ENCODE measurements at places on chromosomes 1 and 21.

DNA sequence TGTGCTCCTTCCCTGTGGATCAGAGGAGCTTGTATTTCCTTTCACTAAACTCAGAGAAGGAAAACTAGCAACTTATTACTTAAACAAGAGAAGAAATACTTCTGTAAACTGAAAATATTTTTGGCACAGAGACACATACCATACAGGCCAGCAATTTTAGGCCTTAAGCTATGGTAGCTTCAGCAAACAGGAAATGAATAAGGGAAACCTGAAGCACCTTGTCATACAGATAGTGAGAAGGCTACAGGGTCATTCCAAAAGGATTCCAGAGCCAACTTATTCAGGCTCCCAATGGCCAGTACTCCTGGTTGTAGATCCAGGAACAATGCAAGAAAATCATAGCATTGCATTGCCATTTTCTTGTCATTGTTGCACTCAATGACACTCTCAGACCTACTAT, 9.1 kb upstream of the KYAT3 start:
- no peak for DNase-seq

DNA sequence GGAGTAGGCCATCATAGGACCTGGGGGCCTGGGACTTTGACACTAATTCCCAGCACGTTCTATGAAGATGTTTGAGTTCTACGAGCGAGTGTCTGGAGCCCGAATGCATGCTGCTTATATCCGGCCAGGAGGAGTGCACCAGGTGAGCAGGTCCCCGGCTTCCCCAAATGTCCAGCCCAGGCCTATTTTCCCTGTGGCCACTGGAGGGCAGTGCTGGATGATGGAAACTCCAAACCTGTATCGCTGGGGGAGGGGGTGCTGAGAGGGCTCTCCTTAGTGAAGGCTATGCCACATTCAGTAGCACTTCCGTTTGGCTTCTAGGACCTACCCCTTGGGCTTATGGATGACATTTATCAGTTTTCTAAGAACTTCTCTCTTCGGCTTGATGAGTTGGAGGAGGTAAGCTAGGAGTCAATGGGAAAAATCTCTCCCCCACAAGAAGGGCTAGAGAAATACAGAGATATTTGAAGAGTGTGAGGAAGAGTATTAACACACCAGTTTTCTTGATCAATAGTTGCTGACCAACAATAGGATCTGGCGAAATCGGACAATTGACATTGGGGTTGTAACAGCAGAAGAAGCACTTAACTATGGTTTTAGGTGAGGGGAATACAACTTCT, 5.2 kb upstream of the FCER1G start:
- peak; percentile 70 for DNase-seq

- no peak for DNase-seq
Measured at GRCh38 chr1:217048104-217048707, 325.0 kb upstream of the ESRRG start.

- DNase-seq = no peak
Measured at GRCh38 chr1:201686714-201687455, 142.1 kb upstream of the IPO9 start.

- DNase-seq = no peak
Measured at GRCh38 chr1:159239551-159240220, 35.0 kb downstream of the ACKR1 start.

- DNase-seq = peak; percentile 55
Measured at GRCh38 chr1:24536391-24536840, 19.5 kb upstream of the NCMAP start.

DNA sequence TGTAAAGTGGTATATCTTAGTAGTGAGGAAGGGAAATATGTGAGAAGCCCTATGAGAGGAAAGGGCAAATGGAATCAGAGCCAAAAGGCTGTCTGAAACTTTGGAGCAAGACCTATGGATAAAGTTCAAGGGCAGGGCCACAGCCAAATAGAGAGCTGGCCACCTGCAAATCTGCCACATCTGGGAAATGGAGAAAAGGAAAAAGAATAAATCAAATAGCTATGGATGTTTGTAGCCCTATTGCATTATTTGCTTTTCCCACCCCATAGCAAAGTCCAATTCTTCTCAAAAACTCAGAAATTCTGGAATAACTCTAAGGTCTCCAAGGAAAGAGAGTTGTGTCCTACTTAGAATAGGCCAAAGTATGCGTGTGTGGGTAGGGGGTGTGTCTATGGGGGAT, 4.0 kb upstream of the HLX start:
- no peak for DNase-seq

DNA sequence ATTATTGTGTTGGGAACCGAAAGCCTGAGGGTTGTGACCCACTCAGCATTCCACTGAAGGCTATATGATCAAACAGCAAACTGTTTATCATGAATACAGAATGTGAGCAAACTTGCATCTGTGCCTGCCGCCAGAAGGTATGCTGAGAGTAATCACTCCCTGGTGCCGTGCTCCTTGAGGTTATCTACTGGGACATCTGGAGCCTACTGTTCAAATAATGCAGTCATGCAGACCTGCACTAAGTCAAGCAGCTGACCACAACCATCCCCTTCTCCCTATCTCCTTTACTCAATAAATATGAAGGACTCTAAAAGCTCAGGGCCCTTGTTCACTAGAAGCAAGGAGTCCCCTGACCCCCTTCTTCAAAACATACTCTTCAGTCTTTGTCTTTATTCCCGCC, 13.5 kb downstream of the GSTM5 start:
- no peak for DNase-seq

- no peak for DNase-seq
Measured at GRCh38 chr21:41213021-41213420, 45.1 kb downstream of the BACE2 start.

GRCh38 chr1:246332078-246332477, 175.0 kb downstream of the SMYD3 start:
- no peak for DNase-seq

- no peak for DNase-seq
Measured at GRCh38 chr1:224159541-224159940, 23.5 kb upstream of the DEGS1 start.

DNA sequence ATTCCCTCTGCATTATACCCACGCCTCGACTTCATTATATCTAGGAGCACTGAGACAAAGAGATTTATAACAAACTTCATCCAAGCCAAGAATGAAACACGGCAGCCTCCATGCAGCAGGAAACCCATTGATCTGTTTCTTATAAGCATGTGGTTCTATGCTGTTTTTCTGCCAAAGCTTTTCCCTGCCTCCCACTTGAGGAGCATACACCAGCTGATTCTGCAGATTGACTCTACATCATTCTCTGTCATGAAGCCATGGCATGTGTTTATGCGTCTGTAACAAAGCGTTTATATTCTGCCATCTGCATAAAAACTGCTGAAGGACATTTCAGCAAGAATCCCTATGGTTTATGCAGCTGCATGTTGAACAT, 102.0 kb downstream of the CYYR1 start:
- no peak for DNase-seq

GRCh38 chr1:59409986-59410385, 113.1 kb downstream of the FGGY start:
- DNase-seq = no peak

DNA sequence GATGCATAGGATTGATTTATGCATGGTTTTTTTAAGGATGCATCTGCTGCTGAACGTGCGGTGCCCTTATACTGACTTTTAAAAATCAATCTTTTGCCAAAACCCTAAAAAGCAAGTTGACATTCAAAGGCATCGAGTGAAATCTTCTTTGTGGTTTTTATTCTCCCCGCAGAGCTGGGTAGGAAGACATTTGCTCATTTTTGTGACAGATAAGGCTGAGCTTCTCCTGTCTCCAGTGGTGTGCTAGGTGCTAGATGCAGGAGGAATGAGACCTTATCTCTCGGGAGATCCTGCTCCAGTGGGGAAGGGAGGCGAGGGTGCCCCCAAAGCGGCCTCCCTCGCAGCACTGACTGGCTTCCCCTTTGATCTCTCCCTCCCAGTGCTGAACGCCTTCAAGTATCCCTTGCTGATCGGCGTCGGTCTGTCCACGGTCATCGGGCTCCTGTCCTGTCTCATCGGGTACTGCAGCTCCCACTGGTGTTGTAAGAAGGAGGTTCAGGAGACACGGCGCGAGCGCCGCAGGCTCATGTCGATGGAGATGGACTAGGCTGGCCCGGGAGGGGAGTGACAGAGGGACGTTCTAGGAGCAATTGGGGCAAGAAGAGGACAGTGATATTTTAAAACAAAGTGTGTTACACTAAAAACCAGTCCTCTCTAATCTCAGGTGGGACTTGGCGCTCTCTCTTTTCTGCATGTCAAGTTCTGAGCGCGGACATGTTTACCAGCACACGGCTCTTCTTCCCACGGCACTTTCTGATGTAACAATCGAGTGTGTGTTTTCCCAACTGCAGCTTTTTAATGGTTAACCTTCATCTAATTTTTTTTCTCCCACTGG, 14.9 kb upstream of the CD101 start:
- DNase-seq = peak; percentile 59

GRCh38 chr1:224058303-224058702, 55.6 kb upstream of the FBXO28 start:
- no peak for DNase-seq

- DNase-seq = no peak
Measured at GRCh38 chr1:59218521-59219236, 78.2 kb upstream of the FGGY start.

DNA sequence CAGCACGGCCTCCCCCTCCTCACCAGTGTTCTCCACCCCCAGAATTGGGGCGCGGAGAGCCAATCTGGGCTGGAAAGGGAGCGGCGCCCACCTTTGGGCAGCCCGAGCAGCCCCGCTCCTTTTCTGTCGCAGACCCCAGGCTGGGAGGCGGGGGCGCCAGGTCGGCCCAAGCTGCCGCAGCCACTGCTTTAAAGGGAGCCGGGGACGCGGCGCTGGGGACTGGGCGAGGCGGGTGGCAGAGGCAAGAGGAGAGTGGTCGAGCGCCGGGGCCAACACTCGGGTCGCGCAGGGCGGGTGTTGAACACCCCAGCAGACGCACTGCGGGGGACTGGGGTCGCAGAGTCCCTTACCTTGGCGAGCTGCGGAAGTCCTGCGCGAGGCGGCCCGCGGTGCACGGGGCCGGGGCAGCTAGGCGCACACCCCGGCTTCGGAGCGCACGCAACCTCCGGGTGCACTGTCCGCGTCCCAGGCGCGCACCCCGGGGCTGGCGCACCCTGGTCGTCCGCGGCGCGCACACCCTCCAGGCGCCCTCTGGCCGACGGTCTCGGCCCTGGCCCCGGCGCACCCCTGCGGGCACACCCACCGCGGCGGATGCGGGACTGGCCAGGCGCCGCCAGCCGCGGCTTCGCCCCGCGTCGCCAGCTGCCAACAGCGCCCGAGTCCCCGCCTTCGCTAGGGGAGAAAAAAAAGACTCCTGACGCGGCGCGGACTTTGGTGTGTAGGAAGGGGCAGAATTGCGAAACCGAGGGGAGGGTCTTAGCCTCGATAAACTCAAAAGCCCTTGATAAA, at the start of gene KANK4:
TSS of gene KANK4 (minus strand) at position 679 of the 789 bp plus-strand sequence. CDS start 37,870 bp downstream, outside the sequence.
- DNase-seq = peak; percentile 35

- DNase-seq = no peak
Measured at GRCh38 chr1:101902199-101902598, 94.5 kb downstream of the OLFM3 start.

DNA sequence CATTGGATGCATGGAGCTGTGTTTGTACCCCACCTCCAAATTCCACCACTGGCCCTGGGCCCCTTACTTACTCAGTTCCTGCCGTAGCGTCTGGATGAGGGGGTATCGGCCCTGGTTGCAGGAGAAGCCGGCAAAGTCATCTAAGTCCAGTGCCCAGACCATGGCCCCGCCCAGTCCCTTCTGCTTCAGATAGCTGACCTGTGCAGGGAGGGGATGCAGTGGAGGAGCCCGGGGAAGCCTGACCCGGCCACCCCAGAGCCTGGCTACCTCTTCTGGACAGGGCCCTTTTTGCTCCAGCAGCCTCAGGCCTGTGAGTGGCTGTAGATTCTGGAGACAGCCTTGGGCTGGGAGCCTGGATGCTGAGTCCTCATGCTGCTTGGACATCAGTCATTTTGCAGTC, 11.8 kb downstream of the CHIT1 start:
- DNase-seq = no peak

- no peak for DNase-seq
Measured at GRCh38 chr1:177799746-177800145, 170.1 kb downstream of the SEC16B start.

- DNase-seq = no peak
Measured at GRCh38 chr1:6105763-6106162, 60.1 kb downstream of the KCNAB2 start.
